Right renal pelvis (tissue), 4 donors: ENCODE measurements at places on chromosomes 13 and 19.

DNA sequence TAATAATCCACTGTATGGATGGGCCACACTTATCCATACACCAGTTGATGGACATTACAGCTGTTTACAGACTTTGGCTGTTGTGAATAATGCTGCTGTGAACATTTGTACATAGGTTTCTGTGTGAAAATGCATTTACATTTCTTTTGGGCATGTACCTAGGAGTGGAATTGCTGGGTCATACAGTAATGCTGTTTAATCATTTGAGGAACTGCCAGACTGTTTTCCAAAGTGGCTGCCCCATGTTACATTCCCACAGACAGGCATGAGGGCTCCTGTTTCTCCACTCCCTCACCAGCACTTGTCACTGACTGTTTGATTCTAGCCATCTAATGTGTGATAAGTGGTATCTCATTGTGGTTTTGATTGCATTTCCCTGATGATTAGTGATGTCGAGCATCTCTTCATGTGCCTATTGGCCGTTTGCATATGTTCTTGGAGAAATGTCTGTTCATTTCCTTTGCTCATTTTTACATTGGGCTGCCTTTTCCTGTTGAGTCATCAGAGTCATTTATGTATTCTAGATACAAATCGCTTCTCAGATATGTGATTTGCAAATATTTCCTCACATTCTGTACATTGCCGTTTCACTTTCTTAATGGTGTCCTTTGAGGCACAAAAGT lies 12.8 kb downstream of the TMEM255B start:
- DNase-seq, result no peak

- no peak for DNase-seq
These were observed 2.1 kb upstream of the PCDH17 start for GRCh38 chr13:57629391-57629804.

- no peak for DNase-seq
These were observed 214.2 kb downstream of the LACC1 start for GRCh38 chr13:44093607-44094564.

DNA sequence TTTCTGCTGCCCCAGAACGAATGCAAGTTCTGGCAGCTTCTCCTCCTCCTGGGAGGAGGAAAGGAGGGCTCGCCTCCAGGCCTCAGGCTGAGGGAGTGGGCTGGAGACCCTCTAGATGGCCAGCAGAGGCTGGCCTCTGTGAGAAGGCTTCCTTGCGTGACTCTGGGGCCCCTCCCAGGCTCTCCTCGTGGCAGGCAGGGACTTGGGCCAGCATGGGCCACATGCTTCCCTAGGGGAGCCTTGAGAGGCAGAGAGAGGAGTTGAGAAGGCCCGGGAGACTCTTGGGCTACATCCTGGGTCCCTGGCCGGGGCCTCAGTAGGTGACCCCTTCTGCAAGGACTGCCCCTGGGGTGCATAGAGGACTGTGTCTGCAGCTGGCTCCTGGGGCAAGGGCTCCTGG lies 25.9 kb downstream of the LYL1 start:
- DNase-seq, result no peak

GRCh38 chr19:18340990-18341868 lies 831 bp downstream of the PGPEP1 start:
- no peak for DNase-seq

DNA sequence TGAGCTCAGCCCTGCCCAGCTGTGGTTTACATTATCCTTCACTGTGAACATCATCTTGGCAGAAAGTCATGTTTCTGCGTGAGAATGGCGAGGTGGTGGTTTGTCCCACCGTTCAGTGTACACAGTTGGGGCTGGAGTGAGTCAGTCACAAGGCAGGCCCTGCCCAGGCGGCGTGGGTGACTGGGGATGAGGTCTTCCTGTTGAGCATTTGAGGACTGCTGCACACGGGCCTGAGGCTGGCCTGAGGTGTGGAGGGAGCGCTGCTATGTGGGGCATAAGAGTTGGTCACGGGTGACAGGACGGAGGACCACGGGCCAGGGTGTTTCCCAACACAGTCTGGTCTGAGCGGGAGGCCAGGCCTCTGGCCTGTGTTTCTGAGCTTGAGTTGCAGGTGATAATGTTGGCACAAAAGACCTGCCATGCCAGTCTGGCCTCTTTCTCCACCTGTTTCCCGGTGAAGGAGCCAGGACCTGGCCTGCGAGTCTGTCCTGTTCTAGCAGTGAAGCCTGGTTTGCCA lies 13.4 kb upstream of the C19orf33 start:
- DNase-seq, result no peak
